ENCODE measurements at places on chromosomes 2 and 18. TPM values are rescaled to one million over a fixed set of nuclear protein-coding genes. Genes with fewer than 3 reads are reported as not detected.

Gene CD28
- total RNA-seq = 7.4 TPM

Gene OTOS
- total RNA-seq = not detected

Gene PLA2R1
- 28.8 TPM for total RNA-seq

Gene OSR1
- 48.6 TPM for total RNA-seq

Gene CXCR1
- total RNA-seq = 3.5 TPM

Gene MROH2A
- not detected for total RNA-seq

Gene TCF7L1
- 39.5 TPM for total RNA-seq
